ENCODE measurements at places on chromosomes 4 and X. TPM values are rescaled to one million over a fixed set of nuclear protein-coding genes. Genes with fewer than 3 reads are reported as not detected.

The SSX2B gene
- total RNA-seq: not detected

The GAGE12F gene
- not detected for total RNA-seq

GRCh38 chrX:73851014-73852009 lies 288.3 kb downstream of the CHIC1 start:
- peak; percentile 93 for DNase-seq

DNA sequence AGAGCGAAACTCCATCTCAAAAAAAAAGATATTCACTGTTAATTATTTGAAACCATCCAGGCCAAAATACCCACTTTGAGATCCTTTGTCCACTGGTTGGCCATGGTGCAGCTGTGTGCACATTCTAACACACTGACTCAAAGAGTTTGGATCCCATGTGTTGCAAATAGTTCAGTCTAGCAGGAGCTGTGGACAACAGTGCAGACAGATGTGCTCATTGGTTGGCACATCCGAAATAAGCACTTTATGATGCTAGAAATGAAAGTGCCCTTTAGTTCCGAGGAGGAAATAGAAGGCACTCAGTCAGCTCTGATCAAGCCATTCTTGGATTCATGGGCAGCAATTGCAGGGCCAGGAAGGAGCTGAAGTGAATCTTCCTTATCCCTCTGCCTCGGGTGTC lies 63.0 kb upstream of the TMEM150C start:
- no peak for DNase-seq

- no peak for DNase-seq
Measured at GRCh38 chrX:56728752-56729151, 291 bp upstream of the NBDY start.

DNA sequence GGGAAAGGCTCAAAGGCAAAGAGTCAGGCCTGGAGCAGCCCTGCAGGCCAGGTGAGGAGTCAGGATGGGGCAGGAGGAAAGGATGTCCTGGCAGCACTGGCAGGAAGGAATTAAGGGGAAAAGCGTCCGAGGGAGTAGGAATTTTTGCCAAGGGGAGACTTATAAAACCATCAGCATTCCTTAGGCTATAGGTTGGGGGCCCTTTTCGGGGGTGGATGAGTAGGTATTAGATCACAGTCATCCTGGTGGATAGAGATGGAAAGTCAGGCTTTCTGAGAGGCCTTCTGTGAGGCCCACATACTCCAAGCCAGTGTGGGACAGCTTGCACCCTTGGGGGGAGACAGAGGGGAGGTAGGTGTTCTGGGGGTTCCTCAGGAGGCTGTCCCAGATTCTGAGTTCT lies 12.3 kb downstream of the STARD8 start:
- no peak for DNase-seq

The KIAA1210 gene
- total RNA-seq: not detected

DNA sequence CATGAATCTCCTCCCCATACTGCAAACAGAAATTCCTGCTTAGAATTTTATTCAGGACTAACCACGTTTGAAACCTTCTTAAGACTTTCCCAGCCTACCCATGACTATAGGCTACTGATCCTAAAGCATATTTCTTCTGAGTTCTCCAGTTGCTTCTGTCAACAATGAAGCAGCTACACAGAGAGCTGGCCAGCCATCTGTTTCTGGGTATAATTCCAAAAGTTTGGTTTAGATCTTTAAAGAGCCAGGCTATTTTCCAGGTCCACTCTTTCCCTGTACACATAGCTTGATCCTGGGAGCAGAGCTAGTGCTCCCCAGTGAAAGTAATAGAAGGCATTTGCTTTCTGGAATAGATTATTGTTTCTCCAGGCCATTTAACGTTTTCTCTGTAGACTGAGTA lies 4.0 kb upstream of the ITM2A start:
- DNase-seq: no peak

- peak; percentile 84 for DNase-seq
Measured at GRCh38 chr4:73869130-73870055, at the start of gene CXCL1. TSS of gene CXCL1 (plus strand) at chr4:73869393. CDS start at chr4:73869471, 78 bp downstream.

DNA sequence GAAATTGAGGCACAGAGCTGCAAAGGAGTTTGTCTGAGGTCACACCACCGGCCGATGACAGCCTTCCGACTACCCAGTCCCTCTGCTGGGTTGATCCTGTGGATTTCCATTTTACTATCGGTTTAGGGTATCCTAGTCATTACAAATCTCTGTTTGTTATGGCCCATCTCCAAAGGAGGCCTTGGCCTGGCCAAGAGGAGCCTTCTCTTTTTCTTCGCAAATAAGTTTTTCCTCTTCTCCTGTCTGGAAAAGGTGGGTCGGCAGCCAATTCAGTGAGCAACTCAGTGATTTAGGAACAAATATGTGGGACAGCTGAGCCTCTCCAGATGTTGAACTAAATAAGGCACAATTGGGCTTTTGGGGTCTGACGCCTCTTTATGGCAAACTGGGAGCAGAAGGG lies 169.2 kb upstream of the RBPJ start:
- DNase-seq: peak; percentile 53

DNA sequence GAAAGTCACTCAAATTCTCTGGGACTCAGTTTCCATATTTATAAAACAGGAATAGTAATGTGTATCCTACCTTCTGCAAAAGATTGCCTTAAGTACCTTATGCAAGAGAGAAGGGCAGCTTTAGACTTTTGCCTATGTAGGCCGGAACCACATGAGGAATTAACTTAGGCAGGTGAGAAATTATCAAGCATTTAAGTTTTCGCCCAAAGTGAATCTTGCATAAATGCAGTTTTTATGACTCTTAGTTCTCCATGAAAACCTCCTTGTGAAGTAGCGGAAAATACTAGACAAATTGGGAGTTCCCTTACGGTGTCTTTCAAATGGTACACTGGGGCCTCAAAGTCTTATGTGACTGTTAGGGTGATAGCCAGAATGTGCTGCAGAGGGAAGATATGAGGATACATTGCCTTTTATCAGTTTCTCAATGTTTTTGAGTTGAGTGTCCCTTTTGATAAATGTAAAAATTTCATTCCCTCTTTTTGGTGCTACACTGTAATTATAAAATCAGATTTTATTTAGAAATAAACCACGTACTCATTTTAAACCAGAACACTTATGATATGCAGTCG lies 2.6 kb downstream of the SH2D1A start:
- no peak for DNase-seq

The DNASE1L1 gene
- total RNA-seq: 47.3 TPM
